Foreskin keratinocyte (primary cell): ENCODE measurements at places on chromosomes 7 and 10.
A peak's percentile ranks its signal among the peaks of the same experiment; 100 is the strongest.

DNA sequence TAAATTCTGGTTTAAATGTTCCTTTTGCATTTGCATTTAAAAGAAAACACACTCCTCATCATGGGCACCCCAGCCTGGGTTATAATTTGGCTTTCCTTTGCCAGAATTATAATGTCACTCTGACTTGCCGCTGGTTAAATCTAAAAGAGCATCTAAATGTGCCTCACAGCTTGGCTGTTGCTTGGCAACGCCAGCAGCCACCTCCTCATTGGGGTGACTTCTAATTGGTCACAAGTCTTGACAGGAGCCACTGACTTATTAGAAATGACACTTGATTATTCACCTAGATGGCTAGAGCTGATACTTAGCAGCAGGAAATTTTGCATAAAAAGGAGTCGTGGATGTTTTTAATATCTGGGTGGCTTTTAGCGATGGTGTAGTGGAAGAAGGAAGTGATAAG lies 114.3 kb downstream of the TBXAS1 start:
- no peak for DNase-seq

GRCh38 chr7:105531792-105532671 lies at the start of gene RINT1:
Gene RINT1 (plus strand): TSS chr7:105532201. CDS start chr7:105532316, 115 bp downstream.
- peak; percentile 51 for DNase-seq

DNA sequence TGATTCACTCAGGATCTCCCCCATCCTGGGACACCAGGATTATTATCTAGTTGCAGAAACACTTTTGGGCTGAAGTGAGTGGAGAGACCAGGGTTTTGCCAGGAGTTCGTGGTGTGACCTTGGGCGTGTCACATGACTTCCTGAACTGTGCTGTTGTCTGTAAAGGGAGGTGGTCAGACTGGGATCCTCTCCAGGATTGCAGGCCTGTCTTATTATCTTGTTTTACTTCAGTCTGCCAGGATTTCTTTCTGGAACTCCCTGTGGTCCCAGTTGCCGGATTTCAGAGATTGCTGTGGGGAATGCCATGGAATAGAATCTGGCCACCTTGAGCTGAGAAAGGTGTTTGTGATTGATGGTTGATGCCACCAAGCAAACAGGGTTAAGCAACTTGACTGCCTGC lies 35.8 kb downstream of the CRCP start:
- no peak for DNase-seq

DNA sequence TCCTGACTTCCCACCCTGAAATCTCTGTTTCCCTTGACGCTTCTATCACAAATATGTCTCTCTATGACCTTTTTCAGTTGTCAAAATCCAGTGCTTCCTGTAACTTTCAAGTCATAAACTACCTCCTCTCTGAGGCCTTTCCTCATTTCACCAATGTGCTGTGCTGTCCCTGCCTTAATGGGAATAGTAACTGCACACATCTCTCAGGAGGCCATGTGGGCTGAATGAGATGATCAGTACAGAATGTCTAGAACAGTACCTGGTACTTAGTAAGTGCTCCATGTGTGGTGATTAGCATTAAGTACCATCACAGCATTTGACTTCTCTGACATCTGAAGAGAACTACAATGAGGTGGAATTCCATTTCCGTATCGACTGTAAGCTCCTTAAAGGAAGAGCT lies 588.5 kb downstream of the KCNMA1 start:
- no peak for DNase-seq

GRCh38 chr7:116024826-116025809 lies 5.4 kb downstream of the TFEC start:
- no peak for DNase-seq

- DNase-seq: no peak
Observed at GRCh38 chr10:119511828-119512515, 30.5 kb downstream of the RGS10 start.

DNA sequence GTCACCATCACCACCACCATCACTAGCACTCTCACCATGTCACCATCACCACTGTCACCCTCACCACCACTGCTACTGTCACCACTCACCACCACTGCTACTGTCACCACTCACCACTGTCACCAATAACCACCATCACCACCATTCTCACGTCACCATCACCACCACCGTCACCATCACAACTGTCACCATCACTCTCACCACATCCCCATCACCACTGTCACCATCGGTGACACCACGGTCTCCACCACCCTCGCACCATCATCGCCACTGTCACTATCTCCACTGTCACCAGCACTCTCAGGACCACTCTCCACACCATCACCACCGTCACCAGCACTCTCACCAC lies 130.4 kb downstream of the MAD1L1 start:
- no peak for DNase-seq

GRCh38 chr7:143252006-143252405 lies 11.2 kb upstream of the GSTK1 start:
- no peak for DNase-seq

DNA sequence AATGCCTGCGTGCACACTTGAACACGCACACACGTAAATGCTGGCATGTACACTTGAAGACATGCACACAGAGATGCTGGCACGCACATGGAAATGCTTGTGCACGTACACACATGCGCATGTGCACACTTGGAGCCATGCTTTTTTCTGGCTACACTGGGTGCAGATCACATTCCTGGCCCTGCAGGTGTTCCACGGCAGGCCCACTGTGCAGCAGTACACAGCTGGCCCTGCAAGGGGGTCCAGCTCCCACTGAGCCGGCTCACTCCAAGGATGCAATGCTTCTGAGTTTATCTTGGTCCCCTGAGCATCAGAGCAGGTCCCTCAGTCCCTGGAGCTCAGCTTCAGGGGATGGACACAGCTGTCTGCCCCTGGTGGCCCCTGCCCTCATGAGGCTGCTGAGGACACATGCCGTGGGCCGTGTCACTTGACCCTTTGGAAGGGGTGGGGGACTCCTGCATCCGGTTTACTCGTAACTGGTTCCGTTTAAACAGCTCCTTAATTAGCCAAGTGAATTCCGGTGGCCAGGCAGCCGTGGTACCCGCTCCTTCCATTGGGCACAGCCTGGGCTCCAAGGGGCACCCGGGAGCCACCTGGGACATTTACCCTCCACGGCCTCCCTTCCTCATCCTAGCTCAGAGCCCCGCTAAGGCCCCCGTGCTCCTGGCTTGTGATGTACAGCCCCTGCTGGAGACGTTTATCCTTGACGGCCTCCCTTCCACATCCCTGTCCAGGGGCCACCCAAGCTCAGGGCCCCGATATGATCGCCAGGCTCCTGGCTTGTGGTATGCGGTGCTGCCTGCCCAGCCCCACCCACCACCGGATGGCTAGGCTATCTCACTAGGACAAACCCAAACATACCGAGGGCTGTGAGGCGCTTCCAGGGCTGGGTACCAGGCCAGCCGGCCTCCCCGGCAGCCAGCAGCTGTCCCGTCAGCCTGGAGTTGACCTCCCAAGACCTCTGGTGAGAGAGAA lies 39.5 kb upstream of the DPYSL4 start:
- DNase-seq: no peak

- no peak for DNase-seq
Observed at GRCh38 chr7:93944673-93945072, 23.1 kb downstream of the GNG11 start.

DNA sequence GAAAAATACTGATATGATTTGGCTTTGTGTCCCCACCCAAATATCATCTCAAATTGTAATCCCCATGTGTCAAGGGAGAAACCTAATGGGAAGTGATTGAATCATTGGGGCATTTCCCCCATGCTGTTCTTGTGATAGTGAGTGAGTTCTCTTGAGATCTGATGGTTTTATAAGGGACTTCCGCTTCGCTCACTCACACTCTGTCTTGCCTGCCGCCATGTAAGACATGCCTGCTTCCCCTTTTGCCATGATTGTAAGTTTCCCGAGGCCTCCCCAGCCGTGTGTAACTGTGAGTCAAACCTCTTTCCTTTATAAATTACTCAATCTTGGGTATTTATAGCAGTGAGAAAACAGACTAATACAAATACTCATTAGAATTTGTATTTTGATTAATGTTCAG lies 5.1 kb upstream of the MRPS17 start:
- DNase-seq: no peak

GRCh38 chr7:156334636-156335035 lies 305.9 kb upstream of the RNF32 start:
- DNase-seq: no peak

GRCh38 chr7:34886856-34887255 lies 150.4 kb downstream of the DPY19L1 start:
- DNase-seq: no peak

- DNase-seq: peak; percentile 56
Observed at GRCh38 chr7:23618241-23618640, 21.1 kb downstream of the CCDC126 start.

- DNase-seq: no peak
Observed at GRCh38 chr10:2460812-2461211, 606.5 kb upstream of the PFKP start.

GRCh38 chr10:10942441-10942840 lies 75.2 kb upstream of the CELF2 start:
- DNase-seq: peak; percentile 56

- no peak for DNase-seq
Observed at GRCh38 chr10:44888886-44889285, 22.3 kb upstream of the TMEM72 start.
